Epithelial cell of alveolus of lung (primary cell): ENCODE measurements at places on chromosomes 3 and 15. TPM values are rescaled to one million over a fixed set of nuclear protein-coding genes. Genes with fewer than 3 reads are reported as not detected.

CIB1 gene
- total RNA-seq = 20.0 and 41.6 TPM in 2 replicates

ZSCAN29 gene
- total RNA-seq = 6.3 and 13.0 TPM in 2 replicates

CLDN1 gene
- 0.16 and 12.4 TPM in 2 replicates for total RNA-seq

EXD1 gene
- not detected in 2 replicates for total RNA-seq

PCLAF gene
- total RNA-seq = 39.8 and 66.2 TPM in 2 replicates

SLC9A9 gene
- 5.3 and 17.0 TPM in 2 replicates for total RNA-seq

GOLGA6L22 gene
- not detected in 2 replicates for total RNA-seq
